HS-5 (cell line): ENCODE measurements at places on chromosomes 2 and 18.

GRCh38 chr2:1871171-1871570 lies 126.9 kb upstream of the PXDN start:
- no peak for DNase-seq

GRCh38 chr2:46333912-46334311 lies 36.7 kb downstream of the EPAS1 start:
- DNase-seq: no peak

DNA sequence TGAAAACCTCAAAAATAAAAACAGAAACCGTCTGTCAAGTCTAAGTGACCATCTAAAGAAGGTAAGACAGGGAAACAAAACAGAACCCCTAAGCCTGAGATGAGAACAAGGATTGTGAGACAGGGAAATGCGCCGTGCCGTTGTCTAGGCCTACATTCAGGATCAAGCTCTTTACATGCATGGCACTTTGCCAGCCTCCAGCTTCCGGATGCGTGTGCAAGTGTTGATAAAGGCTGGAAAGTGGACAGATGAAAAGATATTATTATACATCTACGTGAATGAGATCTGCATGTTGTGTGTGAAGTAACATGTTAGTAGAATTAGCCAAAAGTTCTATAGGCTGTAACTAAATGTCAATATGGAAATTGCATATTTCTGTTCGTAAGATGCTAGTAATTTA lies 28.6 kb upstream of the TMEM87B start:
- no peak for DNase-seq

DNA sequence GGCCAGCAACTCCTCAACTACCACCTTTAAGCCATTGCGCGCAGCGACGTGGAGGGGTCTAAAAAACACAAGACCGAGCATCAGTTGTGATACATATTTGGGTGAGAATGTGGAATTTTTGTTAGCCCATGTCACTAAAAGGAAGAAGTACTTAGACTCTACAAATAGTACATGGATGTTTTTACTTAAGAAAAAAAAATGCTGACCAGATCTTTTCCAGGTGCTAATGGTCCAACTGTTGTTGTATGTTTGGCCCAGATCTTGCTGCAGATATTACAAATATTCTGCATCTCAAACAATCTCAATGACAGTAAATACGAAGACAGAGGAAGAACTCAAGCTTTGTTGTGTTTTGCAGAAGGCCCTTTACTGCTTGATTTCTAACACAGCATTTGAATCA lies 67.1 kb upstream of the PGAP1 start:
- DNase-seq: no peak

DNA sequence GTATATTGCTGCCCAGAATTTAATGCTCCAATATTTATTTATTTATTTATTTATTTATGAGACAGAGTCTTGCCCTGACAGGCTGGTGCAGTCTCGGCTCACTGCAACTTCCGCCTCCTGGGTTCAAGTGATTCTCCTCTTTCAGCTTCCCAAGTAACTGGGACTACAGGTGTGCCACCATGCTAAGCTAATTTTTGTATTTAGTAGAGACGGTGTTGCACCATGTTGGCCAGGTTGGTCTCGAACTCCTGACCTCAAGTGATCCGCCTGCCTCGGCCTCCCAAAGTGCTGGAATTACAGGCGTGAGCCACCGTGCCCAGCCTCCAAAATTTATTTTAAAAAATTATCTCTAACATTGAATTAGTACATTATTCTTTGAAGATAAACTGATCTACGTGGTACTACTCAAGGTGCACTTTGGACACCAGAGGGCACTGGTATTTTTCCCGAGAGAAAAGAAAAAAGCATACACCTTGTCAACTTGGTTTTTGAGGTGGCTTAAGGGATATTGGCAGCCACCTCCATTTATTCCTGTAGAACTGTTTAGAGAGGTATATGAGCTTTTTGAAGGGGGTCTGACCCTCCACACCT lies 1.4 kb upstream of the IDH1 start:
- DNase-seq: no peak

DNA sequence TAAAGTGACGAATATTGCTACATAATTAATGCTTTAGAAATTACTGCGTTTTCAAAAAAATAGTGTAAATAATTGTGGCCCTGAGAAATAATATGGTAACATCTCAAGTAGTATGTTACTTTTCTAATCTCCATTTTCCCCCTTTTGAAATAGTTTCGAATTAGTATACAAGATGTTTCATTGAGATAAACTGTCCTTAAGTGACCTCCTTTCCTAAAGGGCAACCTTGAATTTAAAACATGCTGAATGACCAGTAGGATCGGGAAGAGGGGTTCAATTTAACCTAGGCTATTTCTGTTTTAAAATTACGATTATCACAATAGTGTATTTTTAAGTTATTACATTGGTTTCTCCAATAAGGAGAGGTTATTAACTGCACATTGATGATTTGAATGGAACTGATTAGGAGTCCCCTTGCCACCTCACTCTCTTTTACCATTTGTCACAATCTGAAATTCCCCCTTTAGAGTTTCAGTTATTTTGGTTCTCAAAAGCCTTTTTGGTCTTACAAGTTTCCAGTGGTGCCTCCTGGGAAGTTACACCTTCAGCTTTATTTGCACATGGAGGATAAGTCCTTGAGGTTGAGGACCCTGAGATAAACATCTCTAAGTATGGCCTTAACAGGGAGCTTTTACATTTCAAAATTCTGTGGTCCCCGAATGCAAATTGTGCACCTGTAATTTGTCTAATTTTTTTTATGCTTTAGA lies 2.3 kb downstream of the ACTR3 start:
- DNase-seq: no peak

GRCh38 chr2:45532181-45532580 lies 78.9 kb downstream of the SRBD1 start:
- DNase-seq: no peak

DNA sequence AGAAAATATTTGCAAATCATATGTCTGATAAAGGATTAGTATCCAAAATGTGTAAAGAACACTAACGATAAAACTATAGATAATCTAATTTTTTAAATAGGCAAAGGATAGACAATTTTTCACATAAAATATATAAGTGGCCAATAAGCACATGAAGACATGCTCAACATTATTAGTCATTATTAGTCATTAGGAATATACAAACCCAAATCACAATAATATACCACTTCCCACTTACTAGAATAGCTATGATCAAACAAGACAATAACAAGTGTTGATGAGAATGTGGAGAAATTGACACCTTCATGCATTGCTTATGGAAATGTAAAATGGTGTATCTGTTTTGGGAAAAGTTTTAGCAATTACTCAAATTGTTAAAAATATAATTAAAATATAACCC lies 12.6 kb upstream of the MAP2 start:
- DNase-seq: no peak

GRCh38 chr2:129274038-129274415 lies 705.4 kb upstream of the RAB6C start:
- no peak for DNase-seq
